B cell (primary cell): ENCODE measurements at places on chromosomes 4 and X. TPM values are rescaled to one million over a fixed set of nuclear protein-coding genes. Genes with fewer than 3 reads are reported as not detected.

DNA sequence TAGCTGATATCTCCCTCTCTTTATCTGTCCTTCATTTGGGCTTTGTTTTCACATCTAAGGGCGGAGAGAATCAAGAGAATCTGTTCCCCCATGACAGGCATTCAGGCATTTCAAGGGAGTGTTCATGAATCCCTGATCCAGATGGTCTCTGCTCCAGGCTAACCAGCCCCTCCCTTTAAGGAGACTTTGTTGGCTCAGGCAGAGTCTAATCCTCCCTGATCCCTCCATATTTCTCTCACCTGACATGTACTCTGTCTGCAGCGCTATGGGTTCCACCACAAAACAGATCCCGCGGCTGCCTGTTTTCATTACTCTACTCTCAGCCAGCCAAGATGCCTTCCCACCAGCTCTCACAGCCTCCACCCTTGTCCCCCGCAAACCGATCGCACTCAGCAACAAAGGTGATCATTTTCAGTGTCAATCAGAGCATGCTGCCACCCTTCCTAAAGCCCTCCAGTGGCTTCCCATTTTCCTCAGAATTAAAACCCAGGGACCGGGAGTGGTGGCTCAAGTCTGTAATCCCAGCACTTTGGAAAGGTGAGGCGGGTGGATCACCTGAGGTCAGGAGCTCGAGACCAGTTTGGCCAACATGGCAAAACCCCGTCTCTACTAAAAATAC is 30.3 kb upstream of the SLC2A9 start:
- no peak for DNase-seq

Gene TCEAL6
- not detected in 2 replicates for total RNA-seq

- no peak for DNase-seq
These were observed 8.8 kb downstream of the HTT-AS start for GRCh38 chr4:3065551-3065950.

DNA sequence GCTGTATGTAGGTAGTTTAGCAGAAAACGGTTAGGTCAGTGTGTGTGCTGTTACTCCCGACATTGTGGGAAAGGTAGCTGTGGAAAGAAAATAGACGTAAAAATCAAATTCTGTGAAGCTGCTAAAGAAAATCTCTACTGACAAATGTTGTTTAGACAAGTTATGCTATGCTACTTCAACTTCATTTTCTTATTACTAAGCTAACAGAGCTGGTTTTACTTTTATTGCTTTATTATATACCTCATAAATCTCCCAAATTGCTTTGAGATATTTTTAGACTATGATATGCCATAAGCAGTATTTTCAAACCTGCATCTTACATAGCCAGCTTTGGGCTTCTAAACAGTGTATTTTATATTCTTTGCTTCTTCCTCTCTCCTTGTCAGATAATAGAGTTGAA is 108.2 kb upstream of the PACRGL start:
- DNase-seq = no peak

DNA sequence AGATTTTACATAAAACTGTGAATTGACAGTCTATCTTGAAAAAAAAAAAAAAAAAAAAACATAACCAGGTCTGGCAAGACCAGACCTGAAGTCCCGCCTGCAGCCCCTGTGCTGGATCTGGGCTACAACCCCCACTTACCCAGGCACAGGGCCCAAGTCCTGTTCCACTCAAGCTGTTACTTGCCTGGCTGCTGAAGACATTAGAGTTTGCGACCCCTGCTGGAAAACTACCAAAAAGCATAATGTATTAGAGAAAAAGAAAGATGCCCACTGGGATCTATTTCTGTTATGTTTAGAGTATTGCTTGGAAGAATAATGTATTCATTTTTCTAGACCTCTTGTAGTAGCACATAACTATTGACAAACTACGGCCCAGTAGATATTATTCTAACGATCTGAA is 4.7 kb downstream of the HS3ST1 start:
- DNase-seq = peak; percentile 71

Gene NAA11
- total RNA-seq = not detected in 2 replicates

Gene AVPR2
- total RNA-seq = 0.53 TPM in 1 of 2 replicates, not detected in the other

GRCh38 chrX:87901060-87901459 is 383.5 kb downstream of the KLHL4 start:
- no peak for DNase-seq

Gene ARX
- not detected in 2 replicates for total RNA-seq

Gene NPFFR2
- not detected in 2 replicates for total RNA-seq

Gene CSAG3
- total RNA-seq = not detected in 2 replicates

DNA sequence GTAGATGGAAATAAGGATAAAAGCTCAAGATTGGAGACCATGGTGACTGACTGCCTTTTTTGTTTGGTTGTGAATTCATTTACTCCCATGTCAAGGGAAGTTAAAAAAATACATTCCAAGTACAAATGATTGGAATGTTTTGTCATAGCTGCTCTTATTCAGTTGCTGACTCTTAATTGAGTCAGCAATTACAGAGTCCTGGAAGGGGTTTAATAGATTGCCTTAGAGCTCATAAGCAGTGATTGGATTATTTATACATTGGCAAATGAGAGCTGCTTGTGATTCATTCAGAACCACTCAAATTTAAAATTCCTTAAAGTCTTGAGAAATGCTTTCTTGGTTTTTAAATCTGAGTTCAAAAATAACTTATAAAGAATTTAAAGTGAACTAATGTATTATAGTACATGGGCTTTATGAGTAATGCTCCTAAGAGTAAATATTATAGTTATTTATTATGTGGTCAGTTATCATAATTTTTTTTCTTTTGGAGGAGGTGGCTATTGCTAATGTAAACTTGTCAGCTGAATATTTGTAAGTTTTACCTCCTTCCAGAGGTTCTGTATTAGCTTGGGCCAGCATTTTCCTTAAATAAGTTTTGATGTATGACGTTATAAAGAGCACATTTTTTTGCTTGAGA is 13.6 kb downstream of the JADE1 start:
- no peak for DNase-seq

GRCh38 chr4:69984030-69984443 is 11.7 kb upstream of the STATH start:
- no peak for DNase-seq

GRCh38 chrX:22134681-22135080 is 102.6 kb downstream of the PHEX start:
- no peak for DNase-seq

DNA sequence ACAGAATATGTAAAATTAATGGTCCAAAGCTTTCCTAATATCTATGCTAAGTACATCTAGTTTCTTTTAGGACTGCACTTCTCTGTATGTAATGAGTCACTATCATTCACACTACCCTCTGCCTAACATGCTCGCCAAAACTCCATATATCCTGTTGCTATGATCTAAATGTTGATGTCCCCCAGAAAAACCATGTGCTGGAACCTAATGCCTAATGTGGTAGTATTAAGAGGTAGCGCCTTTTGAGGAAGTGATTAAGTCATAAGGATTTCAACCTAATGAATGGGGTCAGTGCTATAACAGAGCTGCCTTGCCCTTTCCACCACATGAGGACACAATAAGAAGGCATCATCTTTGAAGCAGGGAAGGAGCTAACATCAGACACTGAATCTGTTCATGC is 34.9 kb upstream of the NFKB1 start:
- DNase-seq = no peak

- no peak for DNase-seq
These were observed 96.9 kb downstream of the NHS start for GRCh38 chrX:17471861-17472260.

Gene AMBN
- total RNA-seq = not detected in 2 replicates

DNA sequence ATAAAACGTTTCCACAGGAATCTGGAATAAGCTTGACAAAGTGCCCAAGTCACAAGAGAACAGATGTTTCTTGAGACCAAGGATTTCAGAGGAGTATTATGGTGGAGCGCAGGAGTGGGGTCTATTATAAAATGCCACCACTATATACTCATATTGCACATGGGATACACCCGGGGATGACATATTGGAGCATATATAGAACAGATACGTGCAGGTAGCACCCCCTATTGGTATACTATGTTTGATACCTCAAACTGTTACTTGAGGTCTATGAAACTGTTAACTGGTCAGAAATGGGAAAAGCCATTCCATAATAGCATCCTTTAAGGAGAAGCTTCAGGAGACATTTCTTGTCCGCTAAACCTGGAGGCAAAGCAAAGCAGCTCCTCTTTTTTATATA is 86.0 kb downstream of the PCYT1B start:
- peak; percentile 3 for DNase-seq

- no peak for DNase-seq
These were observed 17.3 kb downstream of the SUV39H1 start for GRCh38 chrX:48713847-48714246.

DNA sequence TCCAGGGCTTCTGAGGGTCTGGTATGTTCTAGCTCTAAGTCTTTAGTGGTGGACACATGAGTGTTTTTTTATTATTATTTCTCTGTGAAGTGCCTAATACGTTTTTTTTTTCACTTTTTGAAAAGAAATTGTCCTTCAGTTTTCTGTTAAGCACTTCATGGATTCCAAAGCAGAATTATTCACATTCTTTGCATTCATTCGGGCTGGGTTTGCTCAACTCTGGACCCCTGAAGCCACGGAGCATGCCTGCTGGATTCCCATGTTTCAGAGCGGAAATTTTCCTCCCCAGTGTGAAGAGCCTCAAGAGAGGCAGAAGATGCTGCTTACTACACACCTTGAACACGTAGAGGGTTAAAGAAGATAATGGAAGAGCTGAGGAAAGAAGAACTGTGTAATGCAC is 107.5 kb downstream of the EGF start:
- no peak for DNase-seq

DNA sequence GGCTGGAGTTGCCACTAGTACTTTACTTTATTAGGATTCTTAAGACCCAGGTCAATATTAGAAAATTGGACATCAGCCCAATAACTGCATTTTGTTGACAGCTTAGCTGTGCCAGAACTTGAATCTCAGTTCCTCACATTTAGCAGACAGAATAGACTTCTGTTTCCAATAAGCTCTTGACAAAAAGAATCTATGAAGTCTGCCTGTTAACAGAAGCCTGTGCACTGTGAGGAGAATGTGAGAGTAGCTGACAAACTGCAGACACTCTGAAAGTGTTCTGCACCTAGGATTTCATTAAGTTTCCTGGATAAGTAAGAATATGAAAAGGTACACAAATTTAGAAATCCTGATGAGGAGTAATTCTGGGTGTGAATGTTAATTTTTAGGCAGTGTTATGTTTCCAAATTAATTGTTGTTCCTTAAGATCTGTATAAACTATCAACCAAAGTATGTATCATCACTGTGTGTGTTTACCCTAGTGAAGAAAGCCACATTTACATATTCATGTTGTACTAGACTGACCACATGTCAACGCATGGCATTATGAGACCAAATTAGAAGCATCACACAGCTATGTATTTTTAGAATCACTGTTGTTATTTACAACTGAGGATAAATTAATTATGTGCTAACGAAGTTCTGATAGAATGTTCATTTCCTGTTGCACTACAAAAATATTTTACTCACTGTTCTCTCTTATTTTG is 756.4 kb upstream of the IGFBP7 start:
- no peak for DNase-seq

DNA sequence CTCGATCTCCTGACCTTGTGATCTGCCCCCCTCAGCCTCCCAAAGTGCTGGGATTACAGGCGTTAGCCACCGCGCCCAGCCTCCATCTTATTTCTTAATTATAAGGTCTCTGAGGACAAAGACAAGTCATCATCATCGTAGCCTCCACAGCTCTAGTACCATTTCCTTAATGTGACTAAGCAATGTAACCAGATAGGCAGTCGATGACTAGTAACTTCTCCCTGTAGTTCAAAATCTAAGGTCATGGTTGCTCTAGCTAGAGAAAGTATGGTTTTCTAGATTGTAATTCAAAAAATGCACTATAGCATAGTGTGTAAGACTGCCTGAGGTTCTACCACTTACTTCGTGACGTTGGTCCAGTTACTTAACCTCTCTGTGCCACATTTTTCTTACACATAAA is 6.9 kb downstream of the SLC39A8 start:
- no peak for DNase-seq

Gene DCTD
- total RNA-seq = 66.0 and 75.8 TPM in 2 replicates

GRCh38 chrX:140664939-140665338 is 44.6 kb upstream of the LINC00632 start:
- DNase-seq = no peak

DNA sequence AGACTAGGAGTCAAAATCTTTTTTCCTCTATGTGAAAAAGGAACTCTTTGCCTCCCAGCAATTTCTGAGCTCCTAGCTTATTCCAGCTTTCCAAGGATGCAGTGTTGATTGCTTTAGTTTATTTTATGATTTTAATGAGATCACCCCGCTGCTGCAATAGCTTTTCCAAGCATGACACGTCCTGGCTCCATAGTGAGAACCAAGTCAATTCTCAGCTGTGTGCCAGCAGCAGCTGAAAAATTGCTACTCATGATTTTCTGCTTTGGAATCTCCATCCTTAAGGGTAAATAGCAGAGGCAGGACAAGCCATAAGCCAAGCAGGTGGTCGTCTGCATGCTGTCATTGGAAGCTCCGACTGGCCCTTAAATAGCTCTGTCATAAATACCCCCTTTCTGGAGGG is 64.5 kb downstream of the FTHL17 start:
- no peak for DNase-seq

DNA sequence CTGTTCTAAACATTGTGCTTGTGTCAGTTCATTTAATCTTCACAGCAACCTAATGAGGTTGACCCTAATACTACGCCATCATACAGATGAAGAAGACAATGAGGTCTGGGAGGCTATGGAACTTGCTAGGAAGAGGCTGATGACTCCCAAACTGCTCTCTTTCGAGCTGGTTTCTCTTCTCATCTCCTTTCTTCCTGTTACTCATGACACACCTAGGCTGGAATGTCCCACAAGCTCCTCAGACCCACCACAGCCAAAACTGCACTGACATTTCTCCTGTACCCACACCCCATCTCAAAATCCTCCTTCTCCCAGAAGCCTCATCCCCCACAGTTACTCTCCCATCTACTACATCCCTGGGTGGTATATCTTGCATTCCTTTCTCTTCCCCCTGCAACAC is 27.4 kb upstream of the PJA1 start:
- DNase-seq = no peak

DNA sequence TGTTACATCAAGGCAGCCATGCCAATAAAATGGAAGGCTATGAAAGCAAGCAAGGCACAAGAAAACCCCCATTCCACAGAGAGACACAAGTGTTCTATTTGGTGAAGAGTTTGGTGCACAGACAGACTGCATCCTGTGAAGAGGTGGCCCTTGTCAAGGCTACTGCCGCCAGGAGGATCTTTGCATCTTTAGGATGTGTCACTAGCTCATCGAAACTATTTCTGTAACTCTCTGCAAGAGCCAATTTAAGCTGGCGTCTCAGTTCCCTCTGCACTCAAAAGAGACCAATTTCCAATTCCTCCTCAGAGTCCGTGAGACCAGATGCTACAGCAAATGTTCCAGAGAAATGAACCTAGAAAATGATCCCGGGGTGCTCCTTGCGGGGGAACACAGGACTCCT is 91.0 kb downstream of the PHKA2 start:
- no peak for DNase-seq

Gene GPRASP3
- total RNA-seq = 0.89 and 1.9 TPM in 2 replicates

GRCh38 chr4:140251571-140251970 is 97.6 kb upstream of the MAML3 start:
- DNase-seq = no peak

Gene VCX3B
- total RNA-seq = not detected in 2 replicates

DNA sequence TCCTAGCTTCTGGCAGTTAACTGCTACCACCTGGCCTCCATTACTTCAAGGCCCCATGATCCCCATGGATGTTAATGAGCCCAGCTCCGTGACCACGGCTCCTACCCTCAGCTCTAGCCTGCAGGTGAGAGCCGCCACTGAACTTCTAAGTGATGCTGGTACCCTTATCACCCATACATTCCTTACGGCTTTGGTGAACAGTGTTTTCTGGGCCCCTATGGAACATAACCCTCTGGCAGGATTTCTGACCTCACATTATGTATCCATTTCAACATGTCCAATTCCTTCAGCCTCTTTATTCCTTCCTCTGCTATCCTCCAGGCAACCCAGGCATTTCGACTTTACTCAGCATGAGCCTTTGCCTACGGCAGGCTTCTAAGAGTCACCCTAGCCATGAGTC is 24.6 kb downstream of the PAGE4 start:
- DNase-seq = no peak

Gene MAMLD1
- 1.8 and 1.9 TPM in 2 replicates for total RNA-seq
